ENCODE measurements at places on chromosomes 7 and 10.

- DNase-seq, result no peak
Observed at GRCh38 chr10:2463316-2463715, 604.0 kb upstream of the PFKP start.

DNA sequence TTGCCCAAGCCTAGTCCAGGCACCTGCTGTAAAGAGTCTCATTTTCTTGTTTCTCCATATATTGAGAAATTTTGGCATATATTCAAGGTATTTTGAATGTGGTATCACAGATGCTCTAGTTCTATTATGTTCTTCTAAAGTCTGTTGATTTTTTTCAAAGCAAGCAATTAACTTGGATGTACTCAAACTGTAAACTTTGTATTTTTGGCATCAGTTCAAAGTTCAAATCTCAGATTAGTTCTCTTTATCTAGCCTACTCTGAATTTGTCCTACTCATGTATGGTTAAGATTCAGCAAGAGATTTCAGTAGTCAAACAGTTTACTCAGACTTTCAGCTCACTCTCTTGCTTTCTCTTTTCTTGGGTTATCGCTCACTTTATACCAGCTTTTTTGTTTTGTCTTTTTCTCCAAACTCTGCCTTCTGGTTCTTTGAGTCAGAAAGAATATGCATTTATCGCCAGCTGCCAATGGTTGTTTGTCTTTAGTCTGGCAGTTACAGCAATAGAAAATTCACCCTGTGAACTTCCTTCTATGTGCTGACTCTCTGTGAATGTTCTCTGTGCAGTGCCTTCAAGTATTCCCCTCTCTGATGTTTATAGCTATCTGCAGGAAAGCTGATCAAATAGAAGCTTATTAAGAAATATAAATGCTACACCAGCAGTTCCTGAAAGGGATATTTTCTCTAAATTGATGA, 56.0 kb downstream of the ANKRD7 start:
- no peak for DNase-seq

- DNase-seq, result no peak
Observed at GRCh38 chr7:141073173-141073640, 657 bp upstream of the TMEM178B start.

- no peak for DNase-seq
Observed at GRCh38 chr7:27177795-27178320, 3.7 kb upstream of the HOXA10 start.

DNA sequence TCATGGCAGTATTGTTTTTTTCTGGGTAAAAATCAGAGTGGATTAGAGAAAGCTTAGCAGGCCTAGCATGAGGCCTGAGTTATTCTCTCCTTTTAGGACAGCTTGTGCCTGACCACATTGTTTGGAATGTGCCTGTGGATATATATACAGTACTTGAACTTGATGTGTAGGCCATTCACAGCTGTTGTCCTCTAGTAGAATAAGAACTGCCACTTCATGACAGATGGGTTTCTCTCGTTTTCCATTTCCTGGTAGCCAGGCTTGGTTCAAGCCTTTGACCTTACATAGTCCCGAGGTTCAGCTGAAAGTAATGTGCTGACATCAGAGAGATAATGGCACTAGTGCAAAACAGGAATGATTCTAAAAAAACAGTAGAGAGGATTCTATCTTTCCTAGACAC, 473.9 kb downstream of the AUTS2 start:
- DNase-seq, result peak; percentile 13

- no peak for DNase-seq
Observed at GRCh38 chr7:137539111-137539715, 195.7 kb upstream of the PTN start.

DNA sequence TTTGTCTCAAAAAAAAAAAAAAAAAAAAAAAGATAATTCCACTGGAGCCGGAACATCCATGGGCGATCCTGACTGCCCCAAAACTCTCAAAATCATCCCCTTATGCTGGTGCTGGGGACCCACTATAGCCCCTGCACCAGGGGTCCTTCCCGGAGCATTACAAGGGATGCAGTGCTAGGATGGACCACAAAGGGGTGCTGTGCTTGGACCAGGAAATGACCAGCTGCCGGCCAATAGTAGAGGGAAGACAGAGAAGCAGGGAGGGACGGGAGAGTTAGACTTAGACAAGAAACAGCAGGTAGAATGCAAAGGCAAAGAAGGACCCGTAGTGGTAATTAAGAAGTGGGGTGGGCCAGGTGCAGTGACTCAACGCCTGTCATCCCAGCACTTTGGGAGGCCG, 40.5 kb downstream of the RCC1L start:
- DNase-seq, result no peak

DNA sequence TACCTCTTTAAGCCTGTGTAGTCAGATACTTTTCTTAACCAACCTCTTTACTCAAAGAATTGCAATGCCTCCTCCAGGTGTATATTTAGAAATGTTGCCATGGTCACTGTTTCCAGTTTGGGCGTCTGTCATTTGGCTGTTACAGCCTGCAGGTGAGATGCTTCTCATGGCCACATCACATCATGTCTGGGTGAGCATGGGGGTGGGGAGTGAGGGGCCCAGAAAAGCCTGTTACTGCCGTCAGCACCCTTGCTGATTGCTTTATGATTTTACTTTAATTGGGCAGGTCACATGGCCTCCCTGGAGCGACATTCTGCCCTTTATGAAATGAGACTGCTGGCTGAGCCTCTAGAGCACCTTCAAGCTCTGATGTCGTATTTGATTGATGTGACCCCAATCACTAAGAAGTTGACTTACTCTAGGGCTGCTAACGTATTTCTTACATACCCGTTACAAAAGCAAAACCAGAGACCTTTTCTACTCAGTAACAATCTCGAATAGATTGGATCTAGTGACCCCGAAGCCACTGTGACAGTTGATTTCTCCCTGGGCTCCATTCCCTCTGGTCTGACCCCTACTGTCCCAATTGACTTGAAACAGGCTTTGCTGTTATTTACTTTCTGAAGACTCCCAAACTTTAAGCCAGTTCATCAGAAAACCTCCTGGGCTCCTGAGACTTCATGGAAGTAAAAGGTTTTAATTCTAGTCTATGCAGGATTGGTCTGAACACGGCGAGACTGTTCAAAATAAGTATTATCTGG, 60.7 kb downstream of the OTUD1 start:
- no peak for DNase-seq

GRCh38 chr7:33841705-33842129, 63.6 kb upstream of the BMPER start:
- DNase-seq, result peak; percentile 12

- DNase-seq, result no peak
Observed at GRCh38 chr10:128191847-128192246, 65.6 kb upstream of the MKI67 start.

- no peak for DNase-seq
Observed at GRCh38 chr7:34451923-34452322, 206.1 kb upstream of the NPSR1 start.

DNA sequence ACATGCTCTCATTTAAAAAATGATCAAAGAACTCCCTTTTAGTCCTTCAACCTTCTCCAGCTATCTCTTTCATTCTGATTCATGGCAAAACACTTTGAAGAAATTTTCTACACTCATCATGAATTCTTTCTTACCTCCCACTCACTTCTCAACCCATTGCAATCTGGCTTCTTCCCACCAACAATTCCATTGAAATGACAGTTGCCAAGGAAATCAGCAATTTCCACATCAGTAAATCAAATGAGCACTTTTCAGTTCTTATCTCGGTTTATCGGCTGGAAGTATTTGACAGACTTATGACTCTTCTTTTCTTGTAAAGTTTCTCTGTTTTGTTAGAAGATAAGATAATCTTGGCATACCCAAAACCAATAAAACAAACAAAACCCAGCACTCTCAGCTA, 99.1 kb upstream of the CACNA2D1 start:
- peak; percentile 5 for DNase-seq

DNA sequence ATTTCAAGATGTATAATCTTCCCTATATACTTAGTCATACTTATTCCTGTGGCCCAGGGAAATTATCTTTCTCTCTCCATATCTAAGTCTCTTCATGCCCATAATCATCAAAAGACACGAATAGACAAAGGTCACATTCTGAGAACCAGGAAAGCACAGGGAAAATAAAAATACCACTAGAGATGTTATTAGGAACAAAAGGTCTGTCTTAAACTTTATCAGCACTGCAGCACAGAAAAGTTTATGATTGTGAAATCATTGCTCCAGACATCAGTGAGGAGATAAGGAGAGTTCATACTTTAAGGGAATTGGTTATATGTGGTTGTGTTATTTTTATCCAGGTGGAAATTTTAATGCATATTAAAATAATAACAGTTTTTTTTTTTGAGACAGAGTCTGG, 974.6 kb upstream of the CELF2 start:
- DNase-seq, result no peak

GRCh38 chr10:93334901-93335327, 147.2 kb downstream of the MYOF start:
- peak; percentile 55 for DNase-seq

GRCh38 chr7:105352901-105353668, 35.6 kb downstream of the SRPK2 start:
- DNase-seq, result no peak

DNA sequence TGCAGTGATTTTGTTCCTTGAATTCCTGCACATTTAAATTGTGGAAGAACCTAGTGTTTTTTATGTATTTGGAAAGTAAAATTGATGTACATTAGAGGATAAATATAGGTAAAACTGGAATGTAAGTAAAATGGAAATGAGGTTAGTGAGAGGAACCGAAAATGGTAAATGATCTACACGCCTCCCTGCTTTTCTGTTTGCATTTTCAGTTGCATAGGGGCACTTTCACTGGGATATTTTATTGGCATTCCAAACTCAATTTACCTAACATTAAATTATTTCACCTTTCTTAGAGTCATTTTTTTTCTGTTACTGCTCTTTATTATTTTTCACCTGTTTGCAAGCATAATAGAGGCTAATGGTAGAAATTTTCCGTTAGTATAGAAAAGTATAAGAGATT, 8.0 kb downstream of the CDK13 start:
- DNase-seq, result no peak

GRCh38 chr7:135111379-135111778, 36.5 kb upstream of the TMEM140 start:
- DNase-seq, result no peak

GRCh38 chr7:68166525-68166924, 1169.9 kb downstream of the TYW1 start:
- no peak for DNase-seq

DNA sequence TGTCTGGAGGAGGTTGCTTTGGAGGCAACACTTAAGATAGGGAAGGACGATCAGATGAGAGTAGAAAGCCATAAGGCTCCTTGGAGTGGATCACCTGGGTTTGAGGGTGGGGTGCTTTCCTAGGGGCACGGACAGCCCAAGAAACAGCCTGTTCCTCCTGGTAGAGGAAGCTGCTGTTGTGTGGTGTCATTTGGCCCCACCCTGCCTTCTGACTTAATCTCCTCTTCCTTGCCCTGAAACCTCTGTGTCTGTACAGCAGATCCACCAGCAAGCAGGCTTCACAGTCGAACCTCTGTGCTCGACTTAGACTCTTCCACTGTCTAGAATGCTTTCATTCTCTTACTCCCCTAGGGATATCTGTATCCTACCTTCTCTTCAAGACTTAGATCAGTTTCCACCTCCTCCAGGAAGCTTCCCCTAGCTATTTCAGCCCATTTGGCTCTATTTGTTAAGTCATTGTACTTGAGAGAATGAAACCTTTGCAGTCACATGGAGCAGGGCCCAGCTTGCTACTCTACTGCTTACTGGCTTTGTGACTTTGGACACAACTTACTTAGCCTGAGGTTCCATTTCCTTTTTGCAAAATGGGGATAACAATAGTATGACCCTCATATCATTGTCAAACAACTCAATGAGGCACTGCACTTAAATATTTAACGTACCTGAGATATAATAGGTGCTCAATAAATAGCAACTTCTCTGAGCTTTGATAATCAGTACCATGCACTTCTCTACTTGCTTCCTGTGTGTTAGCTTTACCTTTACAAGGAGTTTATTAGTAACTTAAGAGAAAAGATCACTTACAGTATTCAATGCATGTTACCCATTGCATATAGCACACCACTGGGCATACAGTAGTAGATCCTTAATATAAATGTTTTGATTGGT, 5.0 kb downstream of the MXI1 start:
- DNase-seq, result no peak

- DNase-seq, result no peak
Observed at GRCh38 chr7:155870334-155871180, 58.3 kb upstream of the SHH start.

DNA sequence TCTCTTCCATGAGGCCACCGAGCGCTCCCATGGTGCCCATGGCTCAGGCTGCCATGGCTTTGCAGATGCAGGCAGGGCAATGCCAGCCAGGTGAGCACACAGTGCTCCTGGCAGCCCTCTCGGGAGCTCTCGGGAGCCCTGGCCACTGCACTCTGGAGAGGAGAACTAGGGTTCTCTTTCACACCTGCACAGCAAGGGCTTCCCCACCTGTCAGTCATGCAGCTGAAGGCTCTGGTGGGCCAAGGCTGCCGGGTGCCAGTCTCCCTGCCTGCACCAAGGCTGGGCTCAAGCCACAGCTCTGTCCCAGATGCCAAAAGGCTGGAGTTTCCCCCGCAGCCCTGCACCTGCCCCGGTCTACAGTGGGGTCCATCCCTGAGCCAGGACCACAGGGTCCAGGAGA, 32.6 kb downstream of the NUDT1 start:
- no peak for DNase-seq

GRCh38 chr7:89029864-89030263, 234.3 kb upstream of the TEX47 start:
- DNase-seq, result no peak

DNA sequence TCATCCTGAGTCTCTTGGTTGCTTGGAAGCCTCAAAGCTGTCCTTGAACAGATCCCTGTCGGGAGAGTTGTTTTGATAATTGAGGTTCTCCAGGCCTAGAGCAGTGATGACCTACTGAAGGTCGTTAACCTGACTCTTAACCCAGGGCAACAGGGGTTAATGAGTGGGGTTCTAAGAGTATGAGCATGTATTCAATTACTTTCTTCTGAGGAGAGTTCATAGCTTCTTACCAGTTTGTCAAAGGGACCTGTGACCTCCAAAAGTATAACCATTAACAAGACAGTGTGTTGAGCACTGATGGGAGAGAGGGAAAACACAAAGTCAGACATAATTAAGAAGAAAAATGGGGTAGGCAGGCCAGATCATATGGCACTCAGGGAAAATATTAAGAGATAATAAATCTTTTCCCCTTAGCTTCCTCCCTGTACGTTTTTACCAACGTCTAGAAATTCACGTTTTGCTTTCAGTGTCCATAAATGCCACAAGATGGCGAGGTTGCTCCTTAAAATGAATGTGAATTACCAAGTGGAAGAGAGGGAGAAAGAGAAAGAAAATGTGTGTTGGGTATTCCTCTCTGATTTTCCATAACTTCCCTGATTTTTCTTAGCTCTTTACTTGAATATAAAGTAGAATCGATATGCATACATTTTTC, 97.6 kb downstream of the SUGCT start:
- DNase-seq, result peak; percentile 42

All from HTR-8/SVneo (cell line).